Mammary epithelial cell (primary cell): ENCODE measurements at places on chromosomes 1 and 21. TPM values are rescaled to one million over a fixed set of nuclear protein-coding genes. Genes with fewer than 3 reads are reported as not detected.

DNA sequence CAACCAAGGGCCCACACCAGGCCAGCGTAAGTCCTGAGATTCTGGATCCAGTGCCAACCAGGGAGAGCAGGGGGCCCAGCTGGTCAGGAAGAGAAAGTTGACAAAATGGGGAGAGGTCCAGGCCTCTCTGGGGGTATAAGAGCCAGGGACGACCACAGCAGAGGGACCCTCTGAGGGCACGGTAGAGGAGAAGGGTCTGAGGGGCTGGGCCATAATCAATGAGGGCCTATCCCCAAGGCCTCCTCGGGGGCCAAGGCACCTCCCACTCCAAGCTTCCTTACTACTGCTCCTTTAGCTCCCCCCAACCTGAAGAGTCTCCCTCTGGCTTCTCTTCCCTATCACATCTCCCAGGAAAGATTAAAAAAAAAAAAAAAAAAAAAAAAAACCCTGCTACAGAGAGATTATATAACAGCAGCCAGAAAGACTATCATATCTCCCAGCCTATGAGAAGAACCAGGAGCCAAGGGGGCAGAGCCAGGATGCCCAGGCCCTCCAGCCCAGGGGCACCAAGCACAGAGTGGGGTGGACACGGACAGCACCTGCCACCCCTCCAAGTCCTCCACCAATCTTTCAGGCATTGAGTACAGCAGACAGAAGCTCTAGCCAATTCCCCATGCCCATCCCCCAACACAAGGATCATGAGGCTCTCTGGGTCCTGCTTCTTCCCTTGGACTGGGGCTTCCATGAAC is 2.7 kb downstream of the MEF2D start:
- no peak for DNase-seq

ITLN2 gene
- 0.35 and 0.67 TPM in 2 replicates for total RNA-seq

FCRL3 gene
- total RNA-seq = not detected

DNA sequence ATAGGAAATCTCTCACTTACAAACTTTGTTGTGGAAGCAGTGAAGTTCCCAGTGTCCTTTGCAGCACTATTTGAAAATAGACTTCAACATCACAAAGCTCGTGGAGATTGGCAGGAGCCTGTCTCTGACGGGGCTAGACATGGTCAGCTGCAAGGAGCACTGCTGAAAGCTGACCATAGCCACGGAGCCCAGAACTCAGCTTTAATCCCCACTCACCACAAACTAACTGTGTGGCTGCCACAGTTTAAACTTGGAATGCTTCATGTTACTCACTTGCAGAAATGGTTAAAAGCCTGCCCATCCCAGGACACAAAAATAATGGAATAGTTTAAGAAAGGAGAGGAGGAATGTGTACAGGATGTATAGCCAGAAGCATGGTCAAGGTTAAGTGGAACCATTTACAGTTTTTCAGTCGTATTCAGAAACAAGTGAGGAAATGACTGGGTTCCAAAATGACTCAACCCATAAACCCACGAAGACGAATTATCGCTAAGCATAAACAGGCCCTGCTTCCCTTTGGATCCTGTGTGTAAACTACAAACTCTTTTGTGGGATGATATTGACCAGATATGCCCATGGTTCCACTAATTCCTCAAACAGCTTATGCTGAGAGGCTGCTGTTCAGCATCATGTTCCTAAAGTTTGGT is 18.2 kb downstream of the DNALI1 start:
- DNase-seq = peak; percentile 48

SPRR2D gene
- total RNA-seq = 13.8 and 19.3 TPM in 2 replicates

PGLYRP3 gene
- total RNA-seq = 1.8 TPM in 1 of 2 replicates, not detected in the other

FCRL6 gene
- not detected for total RNA-seq

DNA sequence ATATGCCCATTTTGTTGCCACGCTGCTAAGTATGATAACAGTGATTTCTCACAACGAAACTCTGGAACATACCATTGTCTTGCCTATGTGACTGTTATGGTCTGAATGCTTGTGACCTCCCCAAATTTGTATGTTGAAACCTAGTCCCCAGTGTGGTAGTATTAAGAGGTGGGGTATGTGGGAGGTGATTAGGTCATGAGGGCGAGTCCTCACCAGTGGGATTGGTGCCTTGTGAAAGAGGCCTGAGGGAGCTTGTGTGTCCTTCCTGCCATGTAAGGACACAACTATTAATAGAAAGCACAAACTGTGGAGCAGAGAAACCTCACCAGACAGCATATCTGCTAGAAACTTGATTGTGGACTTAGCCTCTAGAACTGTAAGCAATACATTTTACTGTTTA is 84.6 kb downstream of the SELENOF start:
- DNase-seq = no peak

TMEM201 gene
- 6.8 TPM for total RNA-seq

- no peak for DNase-seq
Observed at GRCh38 chr1:211158866-211159265, 24.9 kb upstream of the KCNH1 start.

MMP23B gene
- total RNA-seq = 2.1 and 2.3 TPM in 2 replicates

LEFTY1 gene
- total RNA-seq = not detected

- no peak for DNase-seq
Observed at GRCh38 chr1:197912739-197913494, 4.3 kb upstream of the LHX9 start.

GRCh38 chr1:53165408-53165961 is 23.0 kb upstream of the SLC1A7 start:
- DNase-seq = no peak

URB1 gene
- total RNA-seq = 32.2 TPM

GRCh38 chr1:65056234-65056633 is 89.9 kb upstream of the JAK1 start:
- DNase-seq = no peak

DNA sequence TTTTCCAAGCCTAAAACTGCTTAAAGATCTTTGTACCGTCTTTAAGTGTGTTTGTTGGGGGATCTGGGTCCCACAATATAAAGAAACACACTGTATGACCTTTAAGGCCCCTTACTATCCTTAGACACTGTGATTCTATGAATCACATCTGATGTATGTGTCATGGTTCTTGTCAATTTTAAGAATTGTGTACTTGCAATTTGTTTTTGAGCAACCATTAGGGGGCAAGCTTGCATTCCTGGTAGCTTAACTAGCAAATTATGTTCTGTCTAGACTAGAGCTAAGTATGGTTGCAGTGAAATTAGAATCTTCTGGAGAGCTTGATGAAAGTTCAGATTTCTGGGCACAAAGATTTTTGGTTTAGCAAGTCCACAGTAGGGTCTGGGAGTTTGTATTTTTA is 219.5 kb downstream of the TPR start:
- peak; percentile 71 for DNase-seq

WNT9A gene
- total RNA-seq = 2.6 and 7.1 TPM in 2 replicates

DNA sequence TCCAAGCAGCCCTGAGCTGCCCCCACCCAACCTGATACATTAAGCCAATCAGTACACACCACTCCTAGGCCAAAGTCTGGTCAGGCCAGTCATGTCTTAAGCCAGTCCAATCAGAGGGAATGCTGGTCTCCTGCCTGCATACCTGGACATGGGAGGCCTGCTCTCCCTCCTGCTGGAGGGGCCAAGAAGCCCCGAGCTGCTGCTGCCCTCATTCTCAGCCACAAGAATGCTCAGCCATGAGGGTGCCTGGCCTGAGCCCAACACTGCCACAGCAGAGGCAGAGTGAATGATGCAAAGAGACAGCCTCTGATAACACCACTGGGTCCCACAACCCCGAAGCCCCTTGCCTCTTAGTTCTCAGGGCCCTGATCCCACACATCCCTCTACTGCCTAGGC is 23.0 kb downstream of the CHD5 start:
- DNase-seq = peak; percentile 40

- DNase-seq = no peak
Observed at GRCh38 chr1:88791192-88791591, 100.2 kb downstream of the GTF2B start.

CFAP126 gene
- total RNA-seq = not detected in 2 replicates

CHI3L2 gene
- 0.29 and 0.87 TPM in 2 replicates for total RNA-seq

- no peak for DNase-seq
Observed at GRCh38 chr1:12426030-12426429, 192.0 kb downstream of the DHRS3 start.

DNA sequence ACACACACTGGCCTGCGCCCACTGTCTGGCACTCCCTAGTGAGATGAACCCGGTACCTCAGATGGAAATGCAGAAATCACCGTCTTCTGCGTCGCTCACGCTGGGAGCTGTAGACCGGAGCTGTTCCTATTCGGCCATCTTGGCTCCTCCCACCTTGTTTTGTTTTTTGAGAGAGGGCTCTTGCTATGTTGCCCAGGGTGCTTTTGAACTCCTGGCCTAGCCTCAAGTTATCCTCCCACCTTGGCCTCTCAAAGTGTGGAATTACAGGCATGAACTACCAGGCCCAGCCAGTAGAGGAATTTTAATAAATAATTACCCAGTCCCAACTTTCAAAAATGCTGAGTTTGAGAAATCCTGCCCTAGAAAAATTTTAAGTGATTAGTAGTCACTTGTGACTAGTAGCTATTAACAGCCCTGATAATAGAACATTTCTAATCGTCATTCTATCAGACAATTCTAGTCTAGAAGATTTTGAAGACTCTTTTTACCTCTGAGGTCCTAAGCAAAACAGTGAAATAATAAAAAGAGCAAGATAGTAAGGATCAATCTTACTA is 30.9 kb upstream of the SLC35D1 start:
- no peak for DNase-seq

HEYL gene
- not detected in 2 replicates for total RNA-seq

CR1 gene
- total RNA-seq = not detected in 2 replicates

DNA sequence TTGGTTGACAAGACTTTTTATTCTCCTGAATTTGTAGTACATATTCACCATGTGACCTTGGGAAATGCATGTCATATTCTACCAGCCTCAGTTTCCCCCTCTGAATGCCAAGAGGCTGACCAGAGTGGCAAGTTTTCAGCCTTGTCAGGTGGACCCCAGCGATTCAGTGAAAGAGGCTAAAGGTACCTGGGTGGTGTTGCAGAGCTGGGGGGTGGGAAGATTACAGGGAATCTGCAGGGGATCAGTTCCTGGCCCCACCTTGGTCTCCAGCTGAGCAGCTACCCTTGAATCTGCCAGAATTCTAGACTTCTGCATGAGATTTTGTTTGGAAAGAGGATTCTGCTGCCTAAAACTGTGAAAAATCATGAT is 27.9 kb upstream of the KCNA2 start:
- DNase-seq = no peak
